ENCODE measurements at places on chromosomes 12 and 14.

- no peak for DNase-seq
These were observed 103.9 kb downstream of the ZFP36L1 start for GRCh38 chr14:68688872-68689371.

GRCh38 chr12:95646781-95647190, 95.5 kb upstream of the USP44 start:
- DNase-seq = no peak

DNA sequence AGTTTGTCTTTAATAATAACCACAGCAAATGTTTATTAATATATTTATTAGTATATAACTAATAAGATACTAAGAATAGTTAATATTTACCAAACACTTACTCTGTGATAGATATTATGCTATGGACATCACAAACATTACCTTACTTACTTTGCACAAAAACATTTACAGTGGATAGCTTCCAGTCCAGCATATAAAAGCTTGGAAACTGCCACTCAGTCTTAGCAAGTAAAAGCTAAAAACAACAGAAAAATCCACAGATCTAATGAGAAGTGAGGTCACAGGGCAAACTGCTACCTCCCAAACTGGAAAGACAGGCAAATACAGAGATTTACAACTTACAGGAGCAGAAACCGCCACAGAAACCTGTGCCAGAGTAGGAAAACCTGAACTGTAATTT, 99.8 kb downstream of the METTL25 start:
- no peak for DNase-seq

GRCh38 chr12:50302686-50303085, 19.4 kb upstream of the LIMA1 start:
- DNase-seq = no peak

GRCh38 chr12:65881965-65882413, 57.7 kb downstream of the HMGA2 start:
- DNase-seq = no peak

- DNase-seq = no peak
These were observed 17.3 kb downstream of the TOGARAM1 start for GRCh38 chr14:44979273-44979672.

- DNase-seq = no peak
These were observed 119.7 kb upstream of the MED13L start for GRCh38 chr12:116397148-116397547.

DNA sequence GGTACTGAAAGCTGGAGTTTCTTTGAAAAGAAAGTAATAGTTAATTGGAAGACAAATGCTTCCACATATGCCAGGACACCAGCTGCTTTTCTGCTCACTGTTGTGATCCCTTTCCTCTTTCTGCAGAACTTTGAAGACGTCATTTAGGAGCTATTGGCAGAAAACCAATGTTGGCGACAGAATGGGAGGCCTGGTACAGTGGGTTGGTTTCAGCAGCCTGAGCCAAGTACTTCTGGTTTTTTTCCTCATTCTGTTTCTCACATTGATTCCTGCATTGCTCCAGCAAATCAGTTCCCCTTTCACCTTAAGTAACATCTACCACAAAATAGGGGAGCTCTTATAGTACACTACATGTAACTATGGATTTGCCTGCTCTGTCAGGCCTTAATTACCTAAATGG, 96.9 kb downstream of the FIGNL2 start:
- no peak for DNase-seq

GRCh38 chr12:103530307-103531066, 34.7 kb upstream of the C12orf42 start:
- DNase-seq = no peak

DNA sequence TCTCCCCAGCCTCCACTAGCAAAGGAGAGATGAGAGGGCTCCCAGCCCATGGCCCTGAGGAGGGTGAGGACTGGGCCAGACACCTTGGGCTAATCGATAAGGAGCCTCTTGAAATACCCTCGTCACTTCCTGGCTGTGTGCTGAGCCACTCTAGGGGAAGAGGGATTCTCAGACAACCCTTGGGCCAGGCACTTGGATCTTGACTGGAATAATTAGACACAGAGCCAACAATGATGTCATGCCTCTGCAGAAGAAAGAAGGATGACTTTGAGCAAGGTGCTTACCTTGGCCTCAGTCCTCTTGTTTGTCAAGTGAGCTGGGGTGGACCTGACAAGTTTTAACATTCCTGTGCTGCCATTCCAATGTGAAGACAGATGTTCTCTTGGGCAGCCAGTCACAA, 83.1 kb downstream of the LRRC74A start:
- no peak for DNase-seq

DNA sequence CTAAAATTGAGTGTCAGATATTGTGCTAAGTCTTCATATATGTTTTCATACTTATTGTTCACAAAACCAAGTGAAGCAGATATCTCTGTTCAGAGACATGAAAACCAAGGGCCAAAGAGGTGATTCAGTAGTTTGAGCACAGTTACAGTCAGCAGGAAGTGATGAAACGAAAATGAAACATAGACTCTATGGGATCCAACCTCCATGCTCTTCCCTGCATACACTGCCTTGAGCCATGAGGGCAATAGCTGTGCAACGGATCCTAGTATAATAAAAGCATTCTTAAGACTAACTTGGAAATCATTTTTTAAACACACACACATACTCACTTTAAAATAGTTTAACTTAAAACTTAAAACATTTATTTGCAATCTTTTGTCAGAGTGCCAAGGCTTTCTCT, 27.9 kb downstream of the ESR2 start:
- DNase-seq = no peak

GRCh38 chr14:75497191-75497590, 25.1 kb upstream of the BATF start:
- DNase-seq = no peak

- peak; percentile 12 for DNase-seq
These were observed 31.2 kb upstream of the USP44 start for GRCh38 chr12:95582230-95583058.

DNA sequence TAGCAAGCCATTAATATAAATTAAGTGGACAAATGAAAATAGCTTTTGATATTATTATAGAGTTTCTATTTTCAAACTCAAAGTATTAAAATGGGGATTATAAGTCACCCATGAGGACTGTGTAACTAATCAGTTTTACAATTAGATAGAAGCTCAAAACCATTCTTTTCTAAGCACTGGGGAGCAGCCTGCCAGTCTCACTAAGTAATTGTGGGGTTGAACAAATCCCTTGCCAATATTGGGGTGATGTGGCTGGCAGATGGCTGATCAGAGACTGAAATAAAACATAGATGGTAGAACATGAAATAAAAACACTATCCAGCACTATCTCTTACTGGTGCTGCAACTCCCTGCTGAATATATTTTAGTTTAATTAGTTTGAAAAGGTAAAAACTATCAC, 353.2 kb downstream of the FLRT2 start:
- no peak for DNase-seq

GRCh38 chr12:113512568-113512967, 40.9 kb upstream of the LHX5 start:
- no peak for DNase-seq

GRCh38 chr14:96078625-96079016, 39.5 kb downstream of the C14orf132 start:
- no peak for DNase-seq

DNA sequence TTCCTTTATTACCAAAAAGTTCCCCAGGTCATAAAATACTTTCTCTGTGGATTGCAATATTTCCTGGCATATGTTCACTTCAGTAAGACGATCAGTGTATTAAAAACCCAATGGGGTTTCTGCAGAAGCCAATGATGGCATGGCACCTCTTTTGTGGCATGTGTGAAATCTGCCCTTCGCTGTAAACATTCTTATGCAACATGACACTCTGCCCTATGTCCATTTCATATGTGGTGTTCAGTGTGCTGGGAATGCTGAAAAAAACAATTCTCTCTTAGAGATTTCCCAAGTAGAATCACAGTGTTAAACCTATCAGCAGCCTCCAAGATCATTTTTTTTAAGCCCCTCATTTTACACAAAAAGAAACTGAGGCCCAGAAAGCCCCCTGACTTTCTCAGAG, 2.3 kb upstream of the MYBPC1 start:
- DNase-seq = no peak

GRCh38 chr12:51759175-51759574, 89.3 kb downstream of the FIGNL2 start:
- no peak for DNase-seq

DNA sequence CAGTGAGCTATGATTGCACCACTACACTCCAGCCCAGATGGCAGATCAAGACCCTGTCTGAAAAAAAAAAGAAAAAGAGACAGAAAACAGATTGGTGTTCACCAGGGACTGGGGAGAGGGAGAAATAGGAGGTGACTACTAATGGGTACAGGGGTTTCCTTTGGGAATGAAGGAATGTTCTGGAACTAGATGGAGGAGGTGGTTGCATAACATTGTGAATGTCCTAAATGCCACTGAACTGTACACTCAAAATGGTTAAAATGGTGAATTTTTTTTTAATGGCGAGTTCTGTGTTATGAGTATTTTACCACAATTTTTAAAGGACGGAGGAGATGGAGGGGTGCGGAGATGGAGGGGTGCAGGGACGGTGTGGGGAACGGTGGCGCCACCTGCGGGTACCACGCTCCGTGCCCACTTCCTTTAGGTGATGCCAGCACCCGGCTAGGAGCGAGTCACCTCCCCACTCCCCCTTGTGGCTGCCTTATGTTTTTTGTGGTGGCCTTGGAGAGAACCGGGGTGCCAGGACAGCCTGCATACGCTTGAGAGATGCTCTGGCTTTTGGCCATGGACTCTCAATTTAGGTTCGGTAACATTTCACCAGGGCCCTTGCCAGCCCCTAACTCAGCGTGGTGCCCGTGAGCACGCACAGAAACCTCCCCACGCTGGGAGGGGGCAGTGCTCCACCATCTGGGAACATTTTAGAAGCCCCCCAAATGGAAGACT, 16.1 kb downstream of the UBC start:
- DNase-seq = peak; percentile 60

DNA sequence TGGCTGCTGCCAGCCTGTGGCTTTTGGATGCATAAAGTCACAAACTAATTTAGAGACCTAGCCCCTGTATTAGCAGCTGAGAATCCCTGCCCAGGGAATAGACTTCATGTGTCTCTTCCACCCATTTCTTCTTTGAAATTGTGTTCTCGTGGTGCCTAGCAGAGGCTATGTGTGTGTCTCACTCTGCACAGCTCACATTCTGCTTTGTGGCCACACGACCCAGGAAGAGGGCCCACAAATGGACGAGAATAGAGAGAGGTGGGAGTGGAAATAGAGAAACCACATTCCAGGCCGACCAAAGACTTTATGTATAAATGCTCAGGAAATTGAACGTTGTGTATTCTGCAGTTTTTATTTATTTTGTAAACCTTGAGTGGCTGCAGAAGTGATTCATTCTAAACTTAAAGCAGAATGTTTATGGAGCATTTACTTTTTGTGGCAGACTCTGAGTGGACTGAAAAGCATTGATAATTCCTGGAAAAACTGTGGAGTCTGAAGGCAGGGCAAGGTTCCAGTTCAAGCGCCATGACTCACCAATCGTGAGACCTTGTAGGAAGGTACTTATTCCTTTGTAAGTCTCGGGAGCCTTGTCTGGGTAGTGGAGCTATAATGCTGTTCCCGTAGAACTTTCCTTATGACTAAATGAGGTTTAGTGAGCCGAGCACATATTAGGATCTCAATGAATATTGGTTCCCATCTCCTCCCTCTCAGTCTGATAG, 9.1 kb downstream of the B4GALNT3 start:
- DNase-seq = no peak

GRCh38 chr12:122868471-122869177, 27.3 kb downstream of the VPS37B start:
- no peak for DNase-seq

DNA sequence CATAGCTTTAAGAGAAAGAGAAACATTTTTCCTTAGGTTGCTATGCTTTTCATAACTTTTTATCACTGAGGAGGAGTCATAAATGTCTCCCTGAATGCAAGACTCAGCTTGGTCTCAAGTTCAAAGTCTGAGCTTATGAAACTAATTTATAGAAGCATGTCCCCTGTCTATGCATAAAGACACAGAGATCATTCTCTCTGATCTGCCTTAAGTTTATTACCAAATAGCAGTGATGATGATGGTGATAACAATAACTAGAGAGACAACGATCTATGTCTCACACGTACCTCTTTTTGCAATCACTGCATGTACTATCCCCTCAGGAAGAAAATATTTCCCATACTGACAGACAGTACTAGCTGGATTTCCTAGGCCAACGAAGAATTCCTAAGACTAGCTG, 266.4 kb upstream of the G2E3 start:
- no peak for DNase-seq

GRCh38 chr12:611721-612120, 51.5 kb downstream of the NINJ2 start:
- no peak for DNase-seq

- DNase-seq = no peak
These were observed 83.0 kb upstream of the FAR2 start for GRCh38 chr12:29066011-29066588.

- no peak for DNase-seq
These were observed 82.6 kb downstream of the MNAT1 start for GRCh38 chr14:60817113-60817512.

DNA sequence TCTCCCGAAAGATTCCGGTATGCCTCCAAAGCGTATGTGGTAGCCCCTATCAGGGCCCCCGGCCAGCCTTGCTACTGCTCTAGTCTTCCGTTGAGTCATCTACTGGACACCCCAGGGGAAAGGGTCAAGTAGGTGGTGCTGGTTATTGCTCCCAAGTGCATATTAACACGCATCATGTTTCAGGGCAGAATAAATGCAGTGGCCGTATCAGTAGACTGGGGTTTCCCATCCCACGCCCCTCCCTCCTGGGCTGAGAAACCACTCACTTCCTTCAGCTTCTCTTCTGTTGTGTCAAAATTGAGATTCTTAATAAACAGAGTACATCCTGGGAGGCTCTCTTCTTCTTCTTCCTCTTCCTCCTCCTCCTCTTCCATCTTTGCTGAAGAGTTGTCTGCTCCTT, 39.3 kb downstream of the RBM19 start:
- DNase-seq = no peak

DNA sequence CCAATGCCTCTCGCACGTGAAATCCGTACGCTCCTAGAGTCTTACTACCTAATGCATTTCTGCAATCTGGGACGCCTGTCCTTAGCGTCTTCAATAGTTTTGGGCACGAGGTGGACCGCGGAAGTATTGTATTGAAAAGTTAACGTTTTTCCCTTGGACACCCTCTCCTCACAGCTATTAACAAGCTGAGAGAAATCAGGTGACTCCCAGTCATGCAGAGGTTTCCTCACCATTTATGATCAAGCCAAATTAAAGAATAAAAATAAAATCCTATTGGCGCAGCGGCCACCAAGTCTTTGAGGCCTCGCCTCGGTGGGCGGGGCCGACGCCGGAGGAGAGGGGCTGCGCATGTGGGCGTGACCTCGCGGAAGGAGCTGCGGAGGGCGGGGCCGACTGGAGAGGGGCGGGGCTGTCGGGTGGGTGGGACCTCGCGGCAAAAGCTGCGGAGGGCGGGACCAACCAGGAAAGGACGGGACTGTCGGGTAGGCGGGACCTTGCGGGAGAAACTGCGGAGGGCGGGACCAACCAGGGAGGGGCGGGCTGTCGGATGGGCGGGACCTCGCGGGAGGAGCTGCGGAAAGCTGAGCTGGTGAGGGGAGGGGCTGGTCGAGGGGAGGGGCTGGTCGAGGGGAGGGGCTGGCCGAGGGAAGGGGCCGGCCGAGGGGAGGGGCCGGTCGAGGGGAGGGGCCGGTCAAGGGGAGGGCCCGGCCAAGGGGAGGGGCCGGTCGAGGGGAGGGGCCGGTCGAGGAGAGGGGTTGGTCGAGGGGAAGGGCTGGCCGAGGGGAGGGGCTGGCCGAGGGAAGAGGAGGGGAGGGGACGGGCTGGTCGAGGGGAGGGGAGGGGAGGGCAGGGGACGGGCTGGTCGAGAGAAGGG, 1.1 kb upstream of the PPP2R5C start:
- peak; percentile 98 for DNase-seq
